ENCODE measurements at places on chromosomes 4 and X.

- DNase-seq: no peak
These were observed 355.7 kb upstream of the NOCT start for GRCh38 chr4:138659812-138660316.

DNA sequence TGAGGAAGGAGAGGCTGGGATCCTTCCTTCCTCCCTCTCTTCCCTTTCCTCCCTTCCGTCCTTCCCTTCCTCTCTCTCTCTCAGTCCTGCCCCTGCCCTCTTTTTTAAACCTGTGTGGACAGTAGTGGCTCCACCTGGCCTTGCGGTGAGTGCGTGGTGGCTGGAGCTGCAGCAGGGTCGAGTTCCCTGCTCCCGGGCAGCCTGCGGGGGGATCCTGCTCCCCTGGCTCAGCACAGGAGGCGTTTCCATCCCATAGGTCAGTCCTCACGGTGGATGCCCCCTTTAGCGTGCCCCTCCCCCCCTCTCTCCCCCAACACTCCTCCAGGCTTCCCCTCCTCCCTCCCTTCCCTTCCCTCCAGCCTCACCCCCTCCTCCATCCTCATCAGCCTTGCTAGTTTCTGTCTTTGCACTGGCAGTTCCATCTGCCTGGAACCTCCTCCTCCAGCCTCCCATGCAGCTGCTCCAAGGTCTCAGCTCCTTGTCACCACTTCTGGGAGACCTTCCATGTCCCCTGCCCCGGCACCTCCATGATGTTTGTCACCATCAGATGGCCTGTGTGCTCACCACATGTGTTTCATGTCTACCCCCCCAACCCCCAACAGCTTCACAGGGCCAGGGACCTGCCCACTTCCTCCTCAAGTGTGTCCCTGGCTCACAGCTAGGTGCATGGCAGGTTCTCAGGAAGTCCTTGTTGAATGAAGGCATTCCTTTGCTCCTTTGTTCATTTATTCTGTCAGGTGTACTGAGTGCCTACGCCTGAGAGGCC lies 68.4 kb downstream of the PSAPL1 start:
- no peak for DNase-seq

DNA sequence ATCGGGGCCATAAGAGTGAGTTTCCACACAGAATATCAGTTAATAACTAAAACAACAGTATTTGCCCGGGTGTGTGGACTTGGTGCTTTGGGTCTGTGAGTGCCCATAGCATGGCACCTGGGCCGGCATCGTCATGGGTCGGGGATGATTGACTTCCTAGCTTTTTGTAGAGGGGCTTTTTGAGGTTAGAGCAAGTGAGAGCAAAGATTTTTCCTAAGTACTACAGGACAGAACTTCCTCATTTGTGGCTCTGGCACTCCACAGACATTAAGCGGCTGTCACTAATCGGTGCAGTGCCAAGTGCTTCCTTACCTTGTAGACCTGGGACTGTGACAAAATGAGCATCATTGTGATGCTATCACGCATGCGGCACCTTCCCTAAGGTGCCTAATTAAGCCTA lies 81.0 kb downstream of the SHROOM2 start:
- DNase-seq: no peak

GRCh38 chr4:61275241-61275640 lies 75.1 kb downstream of the ADGRL3 start:
- DNase-seq: no peak

GRCh38 chr4:119570401-119570800 lies 58.2 kb downstream of the PDE5A start:
- DNase-seq: no peak

- DNase-seq: no peak
These were observed 671.6 kb downstream of the GRXCR1 start for GRCh38 chr4:43564107-43564506.

GRCh38 chrX:18971506-18971905 lies 12.4 kb downstream of the PHKA2 start:
- DNase-seq: no peak

- no peak for DNase-seq
These were observed 7.7 kb downstream of the FGG start for GRCh38 chr4:154604696-154605200.

GRCh38 chr4:8144359-8144758 lies 14.3 kb downstream of the ABLIM2 start:
- no peak for DNase-seq

GRCh38 chr4:70062000-70062399 lies 11.8 kb downstream of the HTN1 start:
- DNase-seq: no peak

DNA sequence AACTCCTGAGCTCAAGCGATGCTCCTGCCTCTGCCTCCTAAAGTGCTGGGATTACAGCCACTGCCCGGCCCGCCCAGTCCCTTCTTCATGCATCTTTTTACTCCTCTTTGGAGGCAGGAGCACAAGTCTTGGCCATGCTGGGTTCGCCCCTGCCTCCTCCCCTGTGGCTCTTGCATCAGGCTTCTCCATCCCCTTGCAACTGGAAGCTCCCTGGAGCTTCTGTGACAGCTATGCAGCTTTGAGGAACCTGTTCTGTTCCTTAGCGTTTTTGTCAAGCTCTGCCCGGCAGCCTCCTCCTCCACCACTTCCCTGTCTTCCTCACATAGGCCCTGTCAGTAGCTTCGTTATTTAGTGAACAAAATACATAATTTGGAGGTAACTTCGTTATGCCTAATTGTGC lies 73.9 kb downstream of the PSAPL1 start:
- no peak for DNase-seq

DNA sequence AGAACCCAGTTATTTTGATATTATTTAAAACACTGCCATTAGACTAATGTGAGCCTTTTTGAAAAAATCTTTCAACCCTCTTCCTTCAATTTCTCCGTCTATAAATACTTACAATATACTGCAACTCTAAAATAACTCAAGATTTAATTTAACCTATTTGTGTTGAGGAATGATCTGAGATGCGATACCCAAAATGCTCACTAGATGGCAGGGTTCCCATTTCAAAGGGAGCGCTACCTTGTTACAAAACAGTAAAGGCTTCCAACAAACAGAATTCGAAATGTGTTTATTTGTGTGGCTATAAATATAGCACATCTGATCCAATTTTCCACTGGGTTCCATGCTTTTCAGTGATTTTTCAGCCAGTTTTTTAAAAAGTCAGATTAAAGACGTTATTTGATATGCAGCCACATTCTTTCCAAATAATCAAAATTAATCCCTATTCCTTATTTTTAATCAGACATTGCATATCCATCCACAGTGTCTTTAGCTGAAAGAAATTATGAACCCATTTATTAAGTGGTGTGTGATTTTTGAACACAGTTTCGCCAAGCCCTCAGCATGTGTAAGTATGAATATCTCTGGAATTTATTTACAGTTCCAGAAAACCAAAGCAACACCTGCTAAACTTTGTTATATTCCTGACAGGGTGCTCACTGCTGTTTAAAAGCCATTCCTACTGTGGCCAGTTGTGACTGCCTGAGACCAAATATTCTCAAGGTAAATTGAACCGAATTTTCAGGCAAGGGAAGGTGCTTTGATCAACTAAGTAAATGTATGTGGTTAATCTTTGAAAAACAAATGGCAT lies 668.0 kb upstream of the LCORL start:
- DNase-seq: peak; percentile 1

- no peak for DNase-seq
These were observed 8.2 kb upstream of the SMPX start for GRCh38 chrX:21766101-21766500.

GRCh38 chrX:132737743-132738142 lies 220.7 kb downstream of the HS6ST2 start:
- DNase-seq: peak; percentile 0

DNA sequence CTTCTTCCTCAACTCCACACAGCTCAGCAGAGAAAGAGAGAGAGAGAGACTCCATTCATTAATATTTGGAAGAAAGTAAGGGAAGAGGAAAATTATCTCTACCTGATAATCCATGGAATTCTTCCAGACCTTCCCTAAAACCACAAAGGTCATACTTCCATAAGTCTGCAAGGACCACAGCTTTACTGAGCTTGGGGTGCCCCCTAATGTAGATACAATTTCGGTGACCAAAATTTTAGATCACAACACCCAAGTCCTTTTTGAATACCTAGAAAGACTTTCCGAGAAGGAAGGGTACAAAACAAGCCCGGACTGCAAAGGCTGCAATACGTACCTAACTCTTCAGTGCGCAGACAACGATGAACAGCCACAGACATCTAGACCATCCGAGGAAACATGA lies 523.9 kb downstream of the GLUD2 start:
- DNase-seq: no peak

- no peak for DNase-seq
These were observed 85.7 kb upstream of the HPRT1 start for GRCh38 chrX:134374294-134374693.

- DNase-seq: no peak
These were observed 57.3 kb upstream of the MXRA5 start for GRCh38 chrX:3403748-3404147.

GRCh38 chr4:6258741-6259140 lies 10.9 kb upstream of the WFS1 start:
- DNase-seq: no peak

- DNase-seq: no peak
These were observed 41.0 kb downstream of the FNIP2 start for GRCh38 chr4:158809611-158810486.

DNA sequence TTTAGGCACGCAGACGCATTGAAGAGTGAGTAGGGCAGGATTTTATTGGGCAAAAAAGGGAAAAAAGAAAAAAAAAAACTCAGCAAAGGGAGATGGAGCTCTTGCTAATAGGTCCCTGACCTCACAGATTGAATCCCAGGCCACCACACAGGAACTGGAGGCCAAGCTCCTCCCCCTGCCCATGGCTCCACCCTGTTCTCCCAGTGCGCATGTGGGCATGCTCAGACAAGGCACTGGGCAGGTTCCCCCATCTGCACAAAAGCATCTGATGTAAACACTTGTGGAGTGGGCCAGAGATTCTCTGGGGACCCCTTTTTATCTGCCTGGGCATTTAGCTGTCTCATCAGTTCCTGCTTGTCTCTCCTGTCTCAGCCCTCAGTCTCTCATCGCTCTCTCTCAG lies 9.5 kb downstream of the FRMD7 start:
- DNase-seq: no peak

- no peak for DNase-seq
These were observed 4.6 kb downstream of the TXK start for GRCh38 chr4:48129307-48130014.

- no peak for DNase-seq
These were observed 13.4 kb upstream of the MEPE start for GRCh38 chr4:87819281-87819919.

DNA sequence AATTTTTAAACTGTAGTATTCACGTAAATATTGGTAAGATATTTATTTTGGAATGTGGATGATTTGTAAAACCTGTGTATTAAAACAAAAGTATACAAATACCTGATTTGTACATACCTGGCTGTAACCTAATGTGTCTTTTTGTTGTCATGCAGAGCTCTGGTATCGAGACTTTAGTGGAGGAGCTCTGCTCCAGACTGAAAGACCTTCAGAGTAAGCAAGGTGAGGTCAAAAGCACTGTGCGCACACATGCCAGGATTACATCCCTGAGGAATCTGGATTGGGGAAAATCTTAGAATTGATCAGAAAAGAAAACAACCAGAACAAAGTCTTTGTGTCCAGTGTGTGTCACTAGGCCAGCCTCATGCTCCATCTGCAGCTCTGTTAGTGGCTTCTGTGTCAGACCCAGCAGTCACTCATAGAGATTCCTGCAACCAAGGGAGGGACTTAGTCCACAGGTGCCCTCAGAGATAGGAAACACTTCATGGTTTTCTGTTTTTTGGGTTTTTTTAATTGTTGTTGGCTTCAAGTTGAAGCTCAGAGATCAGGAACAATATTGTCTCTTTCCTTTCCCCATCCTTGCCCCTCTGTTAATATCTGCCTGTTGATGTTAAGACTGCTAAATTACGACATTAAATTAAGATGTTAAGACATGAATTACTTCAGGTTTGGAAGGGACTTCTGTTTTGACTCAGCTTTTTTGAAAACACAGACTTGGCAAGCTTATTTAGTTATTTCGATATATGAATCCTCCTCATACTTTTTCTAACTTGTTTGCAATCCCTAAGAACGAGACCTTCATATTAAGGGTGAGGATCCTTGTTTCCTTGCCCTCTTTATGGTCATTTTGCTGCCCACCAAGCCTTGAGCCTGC lies 52.4 kb upstream of the TBC1D14 start:
- no peak for DNase-seq

DNA sequence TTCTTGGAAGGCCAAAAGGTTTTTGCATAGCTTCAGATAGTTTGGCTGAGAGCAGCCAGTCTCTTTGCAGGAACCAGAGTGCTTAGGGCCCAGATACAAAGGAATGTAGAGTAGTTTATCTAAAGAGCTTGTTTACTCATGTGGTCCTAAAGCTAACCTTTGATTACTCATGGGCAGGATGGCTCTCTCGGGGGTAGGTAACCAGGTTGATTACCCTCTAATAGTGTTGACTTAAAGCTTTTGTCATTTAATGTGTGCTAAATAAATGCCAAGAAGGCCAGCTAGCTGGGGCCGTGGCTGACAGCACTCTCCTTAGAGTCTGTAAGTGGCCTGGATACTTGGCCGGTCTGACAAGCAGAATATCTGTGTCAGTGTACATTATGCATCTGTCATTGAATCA lies 69.7 kb upstream of the MAGEB16 start:
- DNase-seq: no peak

DNA sequence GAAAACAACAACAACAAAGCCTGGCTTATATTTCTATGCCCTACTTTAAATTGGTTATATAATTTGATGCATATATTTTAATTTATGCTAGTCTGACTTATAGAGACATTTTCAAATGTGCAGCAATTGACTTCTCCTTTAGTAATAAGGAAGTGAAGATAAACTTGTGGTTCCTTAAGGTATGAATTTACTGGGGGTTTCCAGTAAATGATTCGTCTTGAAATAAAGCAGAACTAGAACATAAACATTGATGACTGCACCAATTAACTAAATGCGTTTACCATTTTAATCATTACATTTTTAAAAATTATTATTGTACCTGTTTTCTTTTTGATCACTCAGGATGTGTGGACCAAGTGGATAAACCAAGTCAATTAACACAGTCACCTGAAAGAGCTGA lies 99.6 kb upstream of the CCSER1 start:
- DNase-seq: no peak

DNA sequence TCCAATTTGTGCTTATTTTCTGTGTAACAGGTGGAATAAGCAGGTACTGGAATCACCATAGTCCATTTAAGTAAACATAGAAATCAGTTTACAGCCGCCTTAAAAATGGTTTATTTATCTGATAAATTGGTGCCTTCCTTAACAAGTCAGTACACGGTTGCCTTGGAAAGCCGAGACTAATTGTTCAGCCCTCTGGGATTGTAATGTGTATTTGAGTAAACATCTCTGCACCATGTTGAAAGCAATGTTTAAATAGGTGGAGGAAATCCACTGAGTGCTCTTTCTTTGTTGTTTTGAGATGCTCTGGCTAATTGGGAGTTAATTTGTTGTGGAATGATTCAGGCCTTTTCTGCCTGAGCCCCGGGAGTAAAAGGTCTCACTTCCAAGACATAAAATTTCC lies 45.7 kb upstream of the ADRA2C start:
- DNase-seq: no peak

- DNase-seq: no peak
These were observed 81.4 kb downstream of the RBM47 start for GRCh38 chr4:40548256-40548655.

GRCh38 chr4:143700416-143701352 lies at the start of gene FREM3:
Gene FREM3, minus strand, starts transcription at chr4:143700675. Its CDS starts 0 bp downstream, at chr4:143700675.
- no peak for DNase-seq
